Naive thymus-derived CD8-positive, alpha-beta T cell (primary cell): ENCODE measurements at places on chromosomes 16 and 17.

DNA sequence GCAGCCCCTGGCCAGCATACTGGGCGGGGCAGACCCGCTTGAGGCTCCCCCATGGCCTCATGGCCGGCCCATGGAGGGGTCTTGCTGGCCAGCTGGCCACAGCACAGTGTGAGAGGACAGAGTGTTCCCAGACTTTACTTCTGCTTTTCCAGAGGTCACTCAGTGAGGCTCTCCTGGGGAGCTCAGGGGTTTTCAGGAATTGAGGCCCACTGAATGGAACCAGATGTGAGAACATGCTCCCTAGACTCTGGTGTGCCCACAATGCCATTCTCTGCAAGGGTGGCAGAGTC, 21.2 kb downstream of the ATP6V0D1 start:
- DNase-seq: no peak

DNA sequence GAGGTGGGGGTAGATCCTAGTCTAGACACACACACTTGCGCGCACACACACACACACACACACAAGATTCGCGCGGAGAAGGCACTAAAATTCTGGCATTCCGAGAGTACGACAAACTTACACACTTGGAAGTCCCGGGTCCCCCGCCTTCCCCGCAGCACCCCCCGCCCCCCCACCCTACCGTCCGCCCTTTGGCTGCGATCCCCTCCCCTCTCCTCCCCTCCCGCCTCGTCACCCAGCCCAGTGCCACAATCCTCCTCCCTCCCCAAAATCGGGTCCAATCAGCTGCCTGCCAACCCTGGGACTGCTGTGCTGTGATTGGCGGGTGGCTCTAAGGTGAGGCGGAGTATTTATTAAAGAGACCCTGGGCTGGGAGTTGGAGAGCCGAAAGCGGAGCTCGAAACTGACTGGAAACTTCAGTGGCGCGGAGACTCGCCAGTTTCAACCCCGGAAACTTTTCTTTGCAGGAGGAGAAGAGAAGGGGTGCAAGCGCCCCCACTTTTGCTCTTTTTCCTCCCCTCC, at the start of gene SOX9:
Gene SOX9 (plus strand): TSS at position 379 of the 522 bp plus-strand sequence. CDS start 372 bp downstream, outside the sequence.
- DNase-seq: no peak

- no peak for DNase-seq
Observed at GRCh38 chr17:9538626-9539025, 37.0 kb downstream of the STX8 start.

GRCh38 chr16:1137604-1138003, 15.3 kb upstream of the CACNA1H start:
- DNase-seq: no peak

GRCh38 chr17:78973792-78974520, 5.8 kb downstream of the LGALS3BP start:
- no peak for DNase-seq

DNA sequence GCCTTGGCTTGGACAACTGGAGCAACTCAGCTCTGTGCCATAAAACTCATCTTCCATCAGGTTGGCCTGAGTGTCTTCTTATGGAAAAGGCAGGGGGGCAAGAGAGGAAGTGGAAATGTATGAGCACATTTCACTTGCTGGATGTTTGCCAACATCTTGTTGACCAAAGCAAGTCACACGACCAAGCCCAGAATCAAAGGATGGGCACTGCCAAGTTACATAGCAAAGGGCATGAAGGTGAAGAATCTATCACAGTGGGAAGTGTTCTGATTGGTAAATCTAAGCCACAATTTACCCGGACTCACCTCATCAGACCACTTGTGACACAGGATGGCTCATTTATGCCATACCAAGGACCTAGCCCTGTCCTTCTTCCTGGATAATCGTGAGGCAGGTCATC, 310.5 kb upstream of the IRX5 start:
- DNase-seq: no peak

DNA sequence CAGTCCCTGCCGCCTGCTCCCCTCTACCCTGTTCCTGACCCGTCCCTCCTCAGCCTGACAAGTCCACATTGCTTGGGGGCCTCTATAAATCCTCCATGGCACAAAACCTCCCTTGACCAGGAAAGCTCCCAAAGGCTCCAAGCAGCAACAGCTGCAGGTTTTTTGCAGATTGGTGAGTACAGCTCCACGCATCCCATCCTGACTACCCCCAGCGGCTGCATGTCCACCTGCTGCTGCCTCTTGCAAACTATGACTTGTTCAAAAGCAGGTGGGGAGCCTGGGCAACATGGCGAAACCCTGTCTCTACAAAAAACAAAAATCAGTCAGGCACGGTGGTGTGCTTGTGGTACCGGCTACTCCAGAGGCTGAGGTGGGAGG, 122.8 kb downstream of the ANKRD11 start:
- no peak for DNase-seq

DNA sequence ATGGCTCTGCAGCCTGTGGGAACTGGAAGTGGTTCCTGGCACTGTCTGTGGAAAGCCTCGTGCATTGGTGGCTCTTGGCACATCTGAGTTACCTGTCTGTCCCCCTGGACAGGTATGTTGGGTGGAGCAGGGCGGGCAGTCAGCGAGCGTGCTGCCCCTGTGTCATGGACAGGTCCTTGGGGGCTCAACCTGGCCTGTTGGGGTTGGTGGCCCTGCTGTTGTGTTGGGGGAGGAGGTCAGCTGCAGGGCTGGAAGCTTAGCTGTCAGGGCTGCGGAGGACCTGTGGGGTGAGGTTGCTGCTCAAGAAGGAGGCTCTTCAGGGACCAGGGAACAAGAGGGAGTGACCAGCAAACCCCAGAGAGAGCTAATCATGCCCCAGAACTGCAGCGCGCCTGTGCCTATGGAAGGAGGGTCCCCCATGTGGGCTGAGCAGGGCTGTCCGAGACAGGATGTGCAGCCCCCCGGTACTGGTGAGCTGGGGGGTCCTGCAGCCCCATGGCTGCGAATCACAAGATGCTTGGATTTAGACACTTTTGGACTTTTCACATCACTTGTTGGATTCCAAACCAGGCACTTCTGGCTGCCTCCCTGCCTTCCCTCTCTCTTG, 7.2 kb downstream of the NKD1 start:
- DNase-seq: no peak

DNA sequence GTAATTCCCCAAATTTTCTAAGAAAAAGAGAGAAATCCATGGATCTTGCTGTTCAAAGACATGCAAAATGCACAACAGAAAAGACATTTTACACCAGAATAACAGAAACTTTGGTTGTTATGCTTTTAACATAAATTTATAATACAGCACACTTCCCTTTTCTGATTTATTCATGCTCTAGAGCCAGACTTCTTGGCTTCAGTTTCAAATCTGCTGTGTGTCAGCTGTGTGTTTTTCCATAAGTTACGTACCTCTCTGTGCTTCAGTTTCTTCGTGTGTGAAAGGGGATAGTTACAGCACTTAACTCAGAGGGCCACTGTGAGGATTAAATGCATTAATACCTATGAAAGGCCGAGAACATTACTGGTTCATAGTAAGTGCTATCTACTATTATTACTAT, 6.8 kb upstream of the CCL3L1 start:
- DNase-seq: no peak

- no peak for DNase-seq
Observed at GRCh38 chr16:53041320-53042051, 11.2 kb downstream of the CHD9NB start.

GRCh38 chr17:18356624-18357023, 6.7 kb downstream of the SHMT1 start:
- no peak for DNase-seq

GRCh38 chr17:17692353-17693252, 11.3 kb downstream of the RAI1 start:
- DNase-seq: no peak

- no peak for DNase-seq
Observed at GRCh38 chr16:79653373-79653891, 52.9 kb upstream of the MAF start.

GRCh38 chr16:47019568-47019967, 46.1 kb upstream of the DNAJA2 start:
- DNase-seq: no peak

DNA sequence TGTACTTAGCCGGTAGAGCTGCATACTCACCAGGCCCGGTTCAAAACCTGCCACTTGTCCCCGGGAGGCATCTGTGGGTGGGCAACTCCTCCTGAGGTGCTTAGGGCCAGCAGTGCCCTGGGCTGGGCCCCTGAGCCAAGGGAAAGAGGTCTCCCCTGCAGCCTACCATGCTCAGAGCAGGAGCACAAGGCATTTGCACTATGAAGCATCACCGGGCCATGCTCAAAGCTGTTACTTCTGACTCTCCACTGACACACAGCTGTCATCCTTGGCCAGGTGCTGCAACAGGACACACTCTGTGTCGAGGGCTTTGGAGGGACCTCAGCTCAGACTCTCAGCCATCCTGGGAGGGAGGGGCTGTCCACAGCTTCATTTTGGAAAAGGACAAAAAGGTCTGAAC, 37.2 kb downstream of the SLC38A8 start:
- no peak for DNase-seq

DNA sequence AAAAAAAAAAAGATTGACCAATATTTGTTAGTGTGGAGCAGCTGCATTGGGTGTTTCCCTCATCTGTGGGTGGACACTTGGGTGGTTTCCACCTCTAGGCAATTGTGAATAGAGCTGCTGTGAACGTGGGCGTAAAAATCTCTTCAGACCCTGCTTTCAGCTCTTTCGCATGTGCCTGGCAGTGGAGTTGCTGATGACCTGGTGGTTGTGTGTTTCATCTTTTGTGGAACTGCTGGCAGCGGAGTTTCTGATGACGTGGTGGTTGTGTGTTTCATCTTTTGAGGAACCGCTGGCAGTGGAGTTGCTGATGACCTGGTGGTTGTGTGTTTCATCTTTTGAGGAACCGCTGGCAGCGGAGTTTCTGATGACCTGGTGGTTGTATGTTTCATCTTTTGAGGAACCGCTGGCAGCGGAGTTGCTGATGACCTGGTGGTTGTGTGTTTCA, 21.4 kb downstream of the ZC3H18 start:
- DNase-seq: no peak

- DNase-seq: no peak
Observed at GRCh38 chr16:28951410-28951943, 740 bp downstream of the NFATC2IP start.

GRCh38 chr17:11720816-11721215, 122.5 kb downstream of the DNAH9 start:
- no peak for DNase-seq

- peak; percentile 74 for DNase-seq
Observed at GRCh38 chr17:78378225-78379130, at the start of gene PGS1. Gene PGS1 (plus strand): TSS chr17:78378649. CDS start chr17:78378666, 17 bp downstream.

GRCh38 chr16:7443142-7443541, 110.5 kb downstream of the RBFOX1 start:
- DNase-seq: no peak

GRCh38 chr16:11640987-11641817, 27.1 kb upstream of the SNN start:
- DNase-seq: peak; percentile 72

DNA sequence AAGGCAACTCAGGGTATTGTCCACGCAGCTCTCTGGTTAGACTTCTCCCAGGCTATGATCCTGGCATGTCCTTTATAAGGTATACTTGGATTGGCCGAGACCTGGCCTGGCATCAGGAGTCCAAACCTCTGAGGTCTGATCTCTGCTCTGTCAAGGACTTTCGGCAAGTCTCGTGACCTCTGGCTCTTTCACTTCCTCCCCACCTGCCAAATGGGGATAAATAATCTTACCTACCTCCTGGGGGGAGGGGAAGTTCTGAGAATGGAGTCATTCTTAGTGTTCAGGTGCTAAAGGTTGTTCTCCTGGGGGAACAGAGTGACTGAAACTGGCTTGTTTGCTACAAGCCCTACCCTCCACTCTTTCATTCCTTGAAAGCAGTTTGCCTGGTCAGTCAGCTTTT, 7.6 kb downstream of the ATXN1L start:
- DNase-seq: no peak

DNA sequence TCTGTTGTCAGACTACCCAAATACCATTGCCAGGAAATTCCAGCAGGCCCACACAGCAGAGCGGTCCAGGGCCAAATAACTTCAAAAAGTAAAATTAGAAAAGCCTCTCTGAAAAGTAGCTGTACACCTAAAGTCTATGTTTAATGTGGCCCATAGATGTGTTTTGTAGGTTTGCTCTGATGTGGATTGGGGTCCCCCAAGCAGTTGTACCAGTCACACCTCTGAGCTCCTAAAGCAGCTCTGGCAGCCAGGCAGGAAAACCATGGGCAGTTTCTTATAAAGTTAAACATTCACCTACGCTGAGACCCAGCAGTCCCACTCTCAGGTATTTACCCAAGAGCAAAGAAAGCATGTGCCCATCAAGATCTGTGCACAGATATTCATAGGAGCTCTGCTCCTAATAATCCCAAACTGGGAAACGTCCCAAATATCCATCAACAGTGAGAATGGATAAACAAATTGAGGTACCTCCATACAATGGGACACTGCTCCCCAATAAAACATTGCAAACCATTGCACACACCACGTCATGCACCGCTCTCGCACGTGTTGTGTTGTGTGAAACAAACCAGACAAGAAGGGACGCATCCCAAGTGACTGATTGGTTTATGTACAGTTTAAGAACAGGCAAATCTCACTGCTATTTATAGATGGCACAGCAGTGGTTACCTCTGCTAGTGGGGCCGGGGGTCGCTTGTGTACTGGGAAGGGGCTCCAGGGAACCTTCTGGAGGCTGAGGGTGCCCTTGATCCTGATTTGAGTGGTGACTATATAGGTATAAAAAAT, 15.8 kb upstream of the PRM1 start:
- DNase-seq: no peak

DNA sequence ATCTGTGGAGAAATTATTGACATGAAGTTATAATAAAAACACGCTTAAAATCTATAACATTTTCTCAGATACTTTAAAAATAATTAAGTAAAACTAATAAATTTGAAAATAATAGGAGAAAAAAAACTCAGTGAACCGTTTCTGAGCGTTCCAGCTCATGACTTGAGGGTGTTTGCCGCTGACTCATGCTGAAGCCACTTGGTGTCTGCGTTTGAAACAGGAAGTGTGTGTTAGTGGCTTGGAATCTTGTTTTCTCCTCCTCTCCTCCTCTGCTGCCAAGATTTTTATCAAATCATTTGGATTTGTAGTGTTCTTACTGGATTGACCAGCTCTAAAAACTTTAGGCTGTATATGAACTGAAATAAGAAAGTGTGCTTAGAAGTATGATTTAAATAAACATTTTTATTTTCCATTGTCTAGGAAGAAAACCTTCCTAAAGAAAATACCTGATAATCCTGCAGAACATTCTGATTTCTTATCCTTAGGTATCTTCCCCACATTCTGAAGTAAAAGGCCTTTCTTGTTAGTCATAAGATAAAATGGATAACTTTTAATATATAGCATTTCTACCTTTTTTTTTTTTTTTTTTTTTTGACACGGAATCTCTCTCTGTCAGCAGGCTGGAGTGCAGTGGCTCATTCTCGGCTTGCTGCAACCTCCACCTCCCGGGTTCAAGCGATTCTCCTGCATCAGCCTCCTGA, 30.8 kb downstream of the USP10 start:
- no peak for DNase-seq

GRCh38 chr17:8552577-8553320, 77.8 kb downstream of the MYH10 start:
- no peak for DNase-seq

GRCh38 chr16:89575247-89576152, at the start of gene CPNE7:
Gene CPNE7 (plus strand): TSS chr16:89575758. CDS start chr16:89575898, 140 bp downstream.
- DNase-seq: no peak
